ENCODE measurements at places on chromosomes 2 and 18.

DNA sequence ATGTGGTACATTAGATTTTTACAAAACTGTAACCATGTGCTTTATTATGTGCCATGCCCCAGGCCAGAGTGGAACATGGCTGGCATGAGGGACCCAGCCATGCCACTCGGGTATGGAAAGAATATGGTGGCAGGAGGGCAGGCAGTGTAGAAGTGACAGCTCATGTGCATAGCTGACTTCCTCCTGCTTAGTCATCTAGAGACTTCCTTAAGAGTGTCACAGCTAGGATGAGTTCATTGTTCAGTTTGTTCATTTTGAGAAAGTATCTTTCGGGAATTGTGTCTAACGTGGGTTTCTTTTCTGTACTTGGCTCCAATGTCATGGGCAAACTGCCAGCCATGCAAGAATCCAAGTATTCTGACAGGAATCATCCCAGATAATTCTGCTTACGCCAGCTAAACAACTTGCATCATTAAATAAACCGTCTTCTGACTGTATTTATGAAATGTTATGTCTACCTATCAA, 94.3 kb upstream of the ITGB6 start:
- DNase-seq = no peak

- no peak for DNase-seq
Measured at GRCh38 chr2:177064422-177064821, 148.2 kb upstream of the HNRNPA3 start.

DNA sequence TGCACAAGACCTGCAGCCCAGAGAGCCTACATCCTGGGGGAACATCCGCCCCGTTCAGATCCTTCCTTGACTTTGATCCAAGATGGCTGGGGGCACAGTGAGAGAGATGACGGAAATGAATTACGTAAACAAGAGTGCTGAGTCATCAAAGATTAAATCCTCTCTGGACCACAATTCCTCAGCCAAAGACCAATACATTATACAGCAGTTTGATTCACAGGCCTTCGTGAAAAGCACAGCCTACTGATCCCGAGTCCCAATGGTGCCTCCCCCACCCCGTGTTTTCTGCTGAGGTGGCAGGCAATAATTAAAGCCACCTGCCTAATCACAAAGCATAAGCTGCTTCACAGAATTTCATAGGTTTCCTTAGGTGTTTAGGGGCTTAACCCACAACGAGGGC, 43.0 kb downstream of the MYO5B start:
- DNase-seq = no peak

DNA sequence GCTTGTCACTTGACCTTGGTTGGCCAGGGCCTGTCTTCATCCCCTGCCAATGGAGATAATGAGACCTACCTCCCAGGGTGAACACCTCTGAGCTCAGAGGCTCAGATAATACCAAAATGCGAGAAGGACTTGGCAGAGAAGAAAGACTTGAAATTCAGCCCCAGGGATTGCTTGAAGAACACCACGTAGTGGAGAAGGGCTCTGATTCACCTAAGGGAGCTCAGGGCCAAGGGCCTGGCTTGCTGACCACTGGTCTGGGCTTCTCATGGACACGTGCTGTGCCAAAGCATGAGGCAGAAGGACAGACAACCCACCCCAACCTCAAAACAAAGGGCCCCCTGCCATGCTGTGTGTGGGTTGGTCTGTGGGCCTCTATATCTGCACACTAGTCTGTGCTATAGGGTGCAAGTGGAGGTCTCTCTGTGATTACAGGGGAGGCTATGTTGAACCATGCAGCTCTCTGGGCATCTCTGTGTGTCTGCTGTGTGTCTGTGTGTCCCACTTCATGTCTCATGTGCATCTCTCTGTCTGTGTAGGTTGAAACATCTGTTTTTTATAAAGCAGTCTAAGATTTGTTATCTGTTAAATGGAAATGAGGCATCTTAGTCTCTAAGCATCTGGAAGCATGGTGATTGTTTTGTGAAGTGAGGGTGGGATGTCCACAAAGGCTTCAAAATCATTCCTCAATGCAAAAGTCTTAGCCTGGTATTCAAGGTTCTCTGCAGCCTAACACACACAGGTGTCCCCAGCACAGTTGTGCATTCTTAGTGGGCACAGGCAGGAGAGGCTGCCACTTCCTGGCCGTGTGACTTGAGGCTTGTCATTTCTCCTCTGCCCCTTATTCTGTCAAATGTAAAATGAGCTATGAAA, 61.0 kb upstream of the EPAS1 start:
- DNase-seq = no peak

DNA sequence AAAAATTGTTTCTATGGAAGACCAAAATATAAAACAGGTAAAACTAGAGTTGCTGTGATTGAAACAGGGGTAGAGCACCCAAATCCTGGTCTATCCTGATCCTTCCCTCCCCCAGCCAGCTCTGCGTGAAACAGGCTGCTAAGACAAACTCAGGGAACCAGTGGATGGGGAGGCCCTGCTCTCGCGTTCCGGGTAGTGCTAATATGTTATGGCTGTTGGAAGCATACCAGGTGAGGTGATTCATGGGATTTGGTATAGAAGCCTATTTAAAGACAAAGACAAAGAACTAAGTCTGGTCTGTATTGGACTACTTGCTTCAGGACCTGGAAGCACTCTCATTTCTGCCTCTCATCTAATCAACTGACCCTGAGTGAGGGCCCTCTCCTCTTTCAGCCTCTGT, 63.0 kb upstream of the CCBE1 start:
- DNase-seq = no peak

- no peak for DNase-seq
Measured at GRCh38 chr18:76121011-76121410, 374.0 kb downstream of the ZNF516 start.

DNA sequence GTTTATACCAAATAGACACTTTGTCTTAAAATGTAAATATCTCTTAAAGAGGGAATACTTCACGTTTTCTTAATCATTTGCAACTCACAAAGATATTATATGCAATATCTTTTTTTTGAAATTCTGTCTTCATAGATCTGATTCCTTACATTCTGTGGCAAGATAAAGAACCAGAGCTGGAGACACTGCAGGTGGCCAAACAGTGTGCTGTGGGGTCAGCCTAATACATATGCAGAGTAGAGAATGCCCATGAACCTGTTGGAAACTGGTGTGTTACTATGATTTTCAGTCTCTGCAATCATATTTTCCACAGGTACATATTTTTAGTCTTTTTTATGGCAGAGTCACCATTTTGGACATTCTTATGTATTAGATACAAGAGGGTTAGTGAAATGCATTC, 229.6 kb upstream of the CHST9 start:
- no peak for DNase-seq

DNA sequence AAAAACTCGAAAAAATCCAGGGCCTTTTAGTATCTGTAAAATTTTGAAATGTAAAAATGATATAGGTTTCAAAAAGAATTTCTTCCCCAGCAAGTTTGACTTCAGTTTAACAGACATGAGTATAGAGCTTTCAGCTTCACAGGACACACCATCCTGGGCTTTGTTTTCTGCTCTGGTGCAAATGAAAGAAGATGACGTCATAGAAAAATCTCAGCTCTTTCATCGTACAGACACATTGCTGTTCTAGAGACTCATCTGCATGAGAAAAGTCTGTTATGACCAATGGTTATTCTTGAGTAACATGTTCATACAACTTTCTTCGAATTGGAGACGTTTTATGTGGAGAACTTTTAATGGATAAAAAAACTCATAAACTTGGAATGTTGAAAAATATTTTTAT, 111.7 kb upstream of the DYNAP start:
- no peak for DNase-seq

- no peak for DNase-seq
Measured at GRCh38 chr2:207328944-207329386, 163.2 kb upstream of the KLF7 start.

- DNase-seq = no peak
Measured at GRCh38 chr2:117485588-117485987, 328.9 kb upstream of the DDX18 start.

- no peak for DNase-seq
Measured at GRCh38 chr18:49168281-49168985, 217.7 kb upstream of the SMAD7 start.

DNA sequence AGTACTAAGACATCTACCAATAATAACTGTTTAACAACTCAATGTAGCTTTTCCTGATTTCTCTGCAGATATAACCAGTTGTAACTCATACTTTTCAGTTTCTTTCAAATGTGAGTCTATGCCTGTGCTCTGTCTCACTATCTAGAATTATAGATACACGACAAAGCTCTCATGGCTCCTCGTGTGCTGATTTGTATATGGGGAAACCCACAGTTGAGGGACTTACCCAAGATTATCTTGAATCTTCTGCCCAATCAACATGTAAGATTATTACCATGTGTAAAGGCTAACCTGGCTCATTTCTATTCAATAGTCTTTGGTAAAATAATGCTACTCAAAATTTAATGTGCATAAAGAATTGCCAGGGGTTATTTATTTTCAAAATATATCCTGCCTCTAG, 554.4 kb downstream of the FBXO15 start:
- no peak for DNase-seq

DNA sequence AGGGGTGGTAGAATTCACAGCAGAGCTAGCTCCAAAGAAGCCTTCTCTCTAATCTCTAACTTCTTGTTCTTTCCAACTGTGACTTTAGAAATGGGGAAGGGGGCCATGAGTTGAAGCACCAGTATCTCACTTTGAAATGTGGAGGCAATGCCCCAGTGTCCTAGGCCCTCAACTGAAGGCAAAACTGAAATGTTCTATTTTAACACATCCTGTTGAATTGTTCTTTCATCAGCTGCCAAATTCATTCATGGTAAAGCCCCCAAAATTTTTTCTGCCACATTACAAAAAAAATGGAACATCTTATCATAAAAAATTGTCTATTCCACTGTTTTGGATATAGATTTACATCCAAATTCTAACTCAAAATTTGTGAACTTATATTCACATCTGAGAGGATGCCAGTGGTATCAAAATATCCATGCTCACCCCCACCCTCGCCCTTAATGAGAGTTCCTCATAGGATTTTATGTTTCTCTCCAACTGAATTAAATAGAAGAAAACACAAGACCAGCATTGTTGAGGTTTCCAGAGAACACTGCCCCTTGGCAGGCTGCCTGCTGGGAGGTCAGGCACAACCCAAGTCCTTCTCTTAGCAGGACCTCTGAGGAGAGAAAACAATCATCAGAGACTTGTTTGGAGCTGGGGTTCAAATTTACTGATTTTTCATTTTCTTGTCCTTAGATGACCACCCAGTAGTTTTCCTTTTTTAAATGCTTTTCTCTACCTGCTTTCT, 147.4 kb upstream of the PGAP1 start:
- no peak for DNase-seq

GRCh38 chr2:98016908-98017670, 21.3 kb upstream of the TMEM131 start:
- DNase-seq = no peak

DNA sequence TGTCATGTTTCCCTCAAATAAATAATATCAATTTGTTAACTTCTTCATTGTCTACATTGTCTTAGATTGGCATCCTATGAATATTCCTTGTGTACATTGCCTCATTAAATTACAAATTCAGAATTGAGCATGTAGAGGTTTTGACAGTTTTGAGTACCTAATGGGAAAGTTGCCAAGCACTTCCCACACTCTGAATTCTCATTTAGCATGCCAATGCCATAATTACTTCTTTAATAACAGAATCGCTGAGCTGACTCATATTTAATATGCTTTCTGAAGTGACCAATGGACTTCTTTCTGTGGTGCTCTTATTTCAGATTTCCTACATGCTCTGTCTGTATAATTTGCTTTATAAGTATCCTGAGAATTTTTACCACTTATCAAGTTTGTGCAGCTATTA, 114.4 kb upstream of the NOL4 start:
- no peak for DNase-seq

- DNase-seq = no peak
Measured at GRCh38 chr18:48997985-48998831, 47.4 kb upstream of the SMAD7 start.

- DNase-seq = no peak
Measured at GRCh38 chr2:145303536-145303935, 783.6 kb upstream of the ZEB2 start.

DNA sequence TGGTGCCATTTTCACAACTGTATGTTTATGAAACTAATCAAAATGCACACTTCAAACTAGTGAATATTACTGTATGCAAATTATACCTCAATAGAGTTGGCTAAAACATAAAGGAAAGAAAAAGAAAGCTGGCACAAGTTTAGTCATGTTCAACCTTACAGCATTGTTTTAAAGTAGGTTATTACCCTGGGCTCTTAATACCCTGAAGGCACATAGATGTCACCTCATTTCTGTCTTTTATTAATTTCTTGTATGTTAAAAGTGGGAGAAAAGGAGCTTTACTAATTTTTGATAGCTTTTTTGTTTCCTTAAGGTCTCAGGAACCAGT, 32.7 kb downstream of the TMEM131 start:
- no peak for DNase-seq

DNA sequence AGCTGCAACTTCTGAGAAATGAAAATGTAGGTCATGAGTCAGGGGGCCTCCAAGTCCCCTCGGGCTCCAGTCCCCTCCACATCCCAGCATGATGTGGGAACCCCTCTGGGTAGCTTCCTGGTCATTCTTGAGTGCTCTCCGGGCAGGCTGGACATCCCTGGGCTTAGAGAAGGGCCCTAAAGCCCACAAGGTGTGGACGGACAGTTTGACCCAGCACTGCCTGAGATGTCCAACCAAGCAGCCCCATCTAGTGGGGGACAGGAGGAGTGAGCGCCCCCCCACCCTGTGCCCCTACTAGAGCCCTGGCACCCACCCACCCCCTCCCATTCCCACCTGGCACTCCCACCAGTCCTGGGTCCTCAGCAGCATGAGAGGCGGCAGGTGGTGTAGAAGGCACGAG, 46.0 kb downstream of the CYP27C1 start:
- no peak for DNase-seq

DNA sequence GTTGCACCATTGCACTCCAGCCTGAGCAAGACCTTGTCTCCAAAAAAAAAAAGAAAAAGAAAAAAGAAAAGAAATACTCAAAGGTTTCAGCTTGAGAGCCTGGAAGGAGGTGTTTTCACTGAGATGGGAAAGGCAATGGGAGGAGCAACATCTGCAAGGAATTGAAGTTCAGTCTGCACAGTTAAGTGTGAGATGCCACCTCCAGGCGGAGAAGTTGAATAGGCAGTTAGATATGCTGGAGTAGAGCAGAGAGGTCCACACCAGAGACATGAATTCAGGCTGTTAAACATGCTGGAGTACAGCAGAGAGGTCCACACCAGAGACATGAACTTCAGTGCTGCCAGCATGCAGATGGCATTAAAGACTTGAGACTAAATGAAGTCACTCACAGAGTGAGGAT, 41.4 kb upstream of the DTNB start:
- no peak for DNase-seq

- no peak for DNase-seq
Measured at GRCh38 chr2:169397697-169398096, 35.4 kb upstream of the LRP2 start.

GRCh38 chr2:162156149-162156548, 4.1 kb upstream of the GCG start:
- no peak for DNase-seq

Data from naive B cell (primary cell).